ENCODE measurements at places on chromosomes 6 and 20.

DNA sequence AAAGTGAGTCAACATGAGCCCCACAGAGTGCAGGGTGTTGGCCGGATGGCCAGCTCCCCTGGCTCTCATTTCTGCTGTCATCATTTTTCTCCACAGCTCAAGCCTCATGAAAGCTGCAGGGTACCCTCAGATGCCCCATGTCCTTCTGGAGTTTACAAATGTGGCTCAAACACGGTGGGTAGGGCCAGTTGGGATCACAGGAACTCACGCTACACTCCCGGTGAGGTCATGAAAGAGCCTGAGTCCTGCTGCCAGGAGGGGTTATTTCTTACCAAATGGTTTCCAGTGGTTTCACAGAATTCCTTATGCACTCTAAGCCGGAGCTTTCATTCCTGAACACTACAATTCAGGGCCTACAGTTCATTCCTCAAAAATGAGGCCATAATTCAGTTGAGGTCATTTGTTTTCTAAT lies 78.7 kb downstream of the TMEM170B start:
- DNase-seq, result no peak

DNA sequence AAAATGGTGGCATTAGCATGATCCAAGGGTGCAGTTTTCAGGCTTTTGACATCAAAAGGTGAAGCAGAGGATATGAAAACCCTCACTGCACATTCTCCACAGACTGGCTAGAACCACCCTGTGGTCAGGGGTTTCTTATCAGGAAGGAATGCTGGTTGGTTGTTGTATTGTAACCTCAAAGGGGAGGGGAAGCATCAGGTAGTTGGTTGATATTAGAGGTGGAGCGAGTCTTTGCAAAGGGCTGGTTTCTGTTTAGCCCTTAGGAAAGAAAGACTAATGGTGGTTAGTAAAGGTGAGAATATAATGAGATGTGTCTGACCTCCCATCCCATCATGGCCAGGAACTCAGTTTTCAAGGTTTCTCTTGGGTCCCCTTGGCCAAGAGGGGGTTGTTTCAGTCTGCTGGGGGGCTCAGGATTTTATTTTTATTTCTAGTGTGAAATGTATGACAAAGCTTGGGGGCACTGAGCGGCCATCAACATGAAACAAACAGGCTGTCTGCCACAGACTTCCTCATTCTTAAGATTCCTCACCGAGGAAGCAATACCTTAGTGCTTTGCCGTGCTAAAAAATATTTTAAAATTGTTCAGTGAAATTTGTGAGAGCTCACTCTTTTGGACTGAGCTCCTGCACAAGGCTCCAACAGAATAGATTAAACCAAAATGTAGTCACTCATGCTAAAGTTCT lies 47.5 kb upstream of the PROKR2 start:
- DNase-seq, result no peak

DNA sequence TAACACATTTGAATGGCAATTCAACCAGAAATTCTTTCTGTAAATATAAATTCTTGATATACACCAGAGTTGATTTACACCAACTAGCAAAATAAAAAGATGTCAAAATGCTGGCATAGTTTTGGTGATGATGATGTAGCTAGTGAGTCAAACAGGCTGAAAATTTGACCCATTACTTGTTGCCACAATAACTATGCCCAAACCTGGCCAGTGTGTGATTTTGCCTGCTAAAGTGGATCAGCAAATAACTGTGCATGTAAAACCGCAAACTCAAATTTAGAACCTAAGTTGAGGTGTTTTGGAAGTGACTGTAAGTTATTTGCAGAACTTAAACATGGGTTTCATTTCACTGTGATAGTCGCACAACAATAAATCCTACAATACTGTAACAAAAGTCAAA lies 125.9 kb downstream of the KIF6 start:
- no peak for DNase-seq

- DNase-seq, result no peak
These were observed 312.1 kb upstream of the DEFB112 start for GRCh38 chr6:50361641-50362331.

- DNase-seq, result no peak
These were observed 61.9 kb upstream of the CARMIL1 start for GRCh38 chr6:25217302-25217701.

- DNase-seq, result no peak
These were observed 306.6 kb upstream of the FKBP1C start for GRCh38 chr6:62904687-62905086.

DNA sequence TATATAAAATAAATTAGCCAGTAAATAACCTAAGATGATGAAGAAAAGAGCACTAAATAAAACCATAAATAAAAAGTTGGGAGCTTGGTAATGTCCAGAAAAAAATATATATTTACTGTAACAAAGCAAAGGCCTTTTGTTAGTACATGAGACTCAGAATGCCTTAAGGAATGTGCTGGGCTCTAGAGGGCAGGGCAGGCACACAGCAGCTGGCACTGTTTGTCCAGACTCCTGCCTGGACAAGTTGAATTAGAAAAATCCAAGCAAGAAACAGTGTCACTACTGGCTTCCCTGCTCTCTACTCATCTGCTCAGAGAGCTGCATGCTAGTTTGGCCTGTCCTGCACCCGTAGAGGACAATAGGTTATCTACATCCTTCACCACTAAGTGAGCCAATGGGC lies 8.8 kb downstream of the DEFB129 start:
- peak; percentile 61 for DNase-seq

GRCh38 chr6:158772851-158773371 lies 46.3 kb downstream of the EZR start:
- no peak for DNase-seq

GRCh38 chr20:63347081-63347741 lies 13.9 kb downstream of the CHRNA4 start:
- no peak for DNase-seq

- DNase-seq, result no peak
These were observed 17.4 kb downstream of the SERAC1 start for GRCh38 chr6:158150701-158151100.

- DNase-seq, result no peak
These were observed 37.3 kb downstream of the SH3BGRL2 start for GRCh38 chr6:79668381-79668780.

DNA sequence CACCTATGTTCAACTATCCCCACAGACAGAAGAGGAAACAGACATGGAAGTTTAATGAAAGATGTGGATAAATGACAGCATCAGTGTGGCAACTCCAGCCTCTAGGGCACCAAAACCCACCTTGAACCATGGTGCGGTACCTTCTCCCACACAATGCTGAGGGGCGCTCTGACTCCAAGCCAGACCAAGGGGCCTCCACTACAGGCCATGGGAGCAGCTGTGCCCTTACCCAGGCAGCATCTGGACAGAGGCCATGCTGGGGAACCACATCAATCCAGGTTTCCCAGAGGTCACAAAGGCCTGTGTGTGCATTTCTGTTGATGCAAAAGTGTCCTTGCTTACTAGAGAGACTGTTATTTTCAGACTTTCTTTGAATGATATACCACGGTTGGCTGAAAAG lies 4.1 kb downstream of the PRR18 start:
- no peak for DNase-seq

GRCh38 chr6:50829049-50829448 lies 10.4 kb downstream of the TFAP2B start:
- no peak for DNase-seq

DNA sequence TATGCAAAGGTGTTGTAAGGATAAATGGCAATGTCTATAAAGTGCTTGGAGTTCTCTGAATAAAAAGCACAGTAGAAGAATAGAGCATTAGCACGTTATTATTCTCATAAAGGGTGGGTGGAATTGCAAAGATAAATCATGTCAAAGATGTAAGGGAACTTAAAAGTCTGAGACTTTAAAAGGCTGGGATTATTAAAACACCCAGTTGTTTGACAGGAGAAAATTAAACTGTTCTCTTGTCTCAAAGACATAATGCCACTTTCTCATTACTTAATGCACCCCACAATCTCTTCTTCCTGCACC lies 70.4 kb upstream of the PDE10A start:
- DNase-seq, result no peak

GRCh38 chr20:44967207-44967807 lies 995 bp downstream of the STK4 start:
- DNase-seq, result no peak

- DNase-seq, result peak; percentile 96
These were observed at the start of gene RANBP9 for GRCh38 chr6:13711733-13712598. TSS of gene RANBP9 (minus strand) at chr6:13711835. CDS start at chr6:13711505, 330 bp downstream.
